ENCODE measurements at places on chromosomes 13 and 19.
A peak's percentile ranks its signal among the peaks of the same experiment; 100 is the strongest.

DNA sequence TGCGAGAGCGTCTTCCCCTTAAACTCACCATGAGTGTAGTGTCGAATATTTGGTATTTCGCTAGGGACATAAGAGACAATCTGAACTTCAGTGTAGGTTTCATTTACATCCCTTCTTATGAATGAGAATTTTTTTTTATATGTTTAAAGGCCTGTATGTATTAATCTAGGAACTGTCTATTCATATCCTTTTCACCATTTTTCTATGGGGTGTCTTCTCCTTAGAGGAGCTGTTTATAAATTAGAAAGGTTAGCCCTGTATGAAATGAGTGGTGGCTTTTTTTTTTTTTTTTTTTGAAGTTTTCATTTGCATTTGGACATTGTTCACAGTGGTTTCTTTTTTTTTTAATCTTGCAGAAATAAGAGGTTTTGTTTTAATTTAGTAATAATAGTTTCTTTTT, 7.6 kb downstream of the ZNF146 start:
- DNase-seq, result no peak

DNA sequence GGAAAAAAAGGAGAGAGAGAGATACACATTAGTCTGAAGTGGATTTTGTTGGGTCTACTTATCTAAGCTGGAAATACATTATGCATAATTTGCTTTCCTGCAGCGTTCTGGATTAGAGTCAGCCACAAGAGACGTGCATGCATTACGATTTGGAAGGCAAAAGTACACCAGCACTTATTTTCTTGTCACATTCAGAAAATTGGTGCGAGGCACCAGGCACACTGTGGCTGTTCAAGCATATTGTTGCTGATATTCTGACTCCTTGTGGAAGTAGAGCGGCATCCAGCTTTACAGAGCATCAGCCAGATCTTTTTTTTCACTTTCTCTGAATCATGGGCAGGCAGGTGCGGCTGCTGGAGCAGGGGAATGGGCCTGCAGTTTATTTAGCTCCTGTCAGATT, 905.6 kb upstream of the SPRY2 start:
- DNase-seq, result no peak

GRCh38 chr19:343941-344624, 513 bp downstream of the MIER2 start:
- peak; percentile 6 for DNase-seq

DNA sequence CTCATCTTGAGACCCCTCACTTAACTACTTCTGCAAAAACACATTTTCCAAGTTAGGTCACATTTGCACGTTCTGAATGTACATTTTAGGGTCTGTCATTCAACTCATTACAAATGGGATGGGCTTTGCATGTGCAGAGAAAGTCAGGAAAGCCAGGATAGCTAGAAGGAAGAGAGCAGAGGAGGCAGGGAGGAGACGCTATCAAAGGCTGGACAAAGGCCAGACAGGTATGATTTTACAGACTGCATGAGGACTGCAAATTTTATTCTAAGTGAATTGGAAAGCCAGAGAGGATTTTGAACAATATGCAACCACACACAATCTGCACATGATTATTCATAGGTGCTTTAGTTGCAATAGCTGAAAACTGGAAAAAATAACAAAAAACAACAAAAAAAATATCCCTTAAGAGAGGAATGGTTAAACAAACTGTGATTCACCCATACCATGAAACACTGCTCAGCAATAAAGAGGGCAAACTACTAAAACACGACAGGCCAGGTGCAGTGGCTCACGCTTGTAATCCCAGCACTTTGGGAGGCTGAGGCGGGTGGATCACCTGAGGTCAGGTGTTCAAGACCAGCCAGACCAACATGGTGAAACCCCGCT, 21.1 kb downstream of the SYDE1 start:
- DNase-seq, result no peak

DNA sequence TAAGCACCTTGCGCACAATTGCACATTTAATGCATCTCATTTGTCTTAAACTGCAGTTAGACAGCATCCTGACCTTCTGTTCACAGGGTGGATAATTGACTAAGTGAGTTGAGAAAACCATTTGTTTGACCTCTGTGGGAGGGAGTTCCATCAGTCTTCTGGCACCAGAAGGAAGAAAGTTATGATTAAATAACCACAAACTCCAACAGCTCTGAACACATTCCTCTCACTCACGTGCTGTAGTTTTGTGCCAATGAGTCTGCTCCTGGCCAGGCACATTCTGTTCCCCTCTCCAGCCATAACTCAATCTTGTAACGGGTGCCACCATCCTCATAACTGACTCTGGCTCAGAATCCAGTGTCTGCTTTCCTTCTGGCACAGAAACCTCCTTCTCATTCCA, 817.2 kb downstream of the SLITRK1 start:
- no peak for DNase-seq

- DNase-seq, result no peak
Measured at GRCh38 chr19:51123381-51123800, 1.3 kb upstream of the SIGLEC9 start.

- DNase-seq, result no peak
Measured at GRCh38 chr19:33311326-33311682, 9.0 kb upstream of the CEBPA start.

DNA sequence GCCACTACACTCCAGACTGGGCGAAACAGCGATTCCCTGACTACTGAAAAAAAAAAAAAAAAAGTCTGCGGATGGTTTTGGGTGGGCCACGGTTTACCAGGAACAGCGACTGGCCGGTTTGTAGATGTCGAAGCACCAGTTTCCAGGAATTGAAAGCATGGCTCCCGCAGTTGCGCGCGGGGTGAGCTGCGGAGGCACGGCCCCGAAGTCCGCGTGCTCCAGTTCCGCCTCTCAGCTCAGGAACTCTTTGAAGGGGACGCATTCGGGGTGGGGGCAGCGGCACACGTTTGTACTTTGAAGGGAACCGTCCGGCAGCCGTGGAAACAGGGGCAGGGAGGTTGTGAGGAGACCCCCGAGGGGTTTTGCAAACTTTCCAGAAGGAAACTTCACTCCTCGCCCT, 27.1 kb upstream of the PABPC3 start:
- no peak for DNase-seq

DNA sequence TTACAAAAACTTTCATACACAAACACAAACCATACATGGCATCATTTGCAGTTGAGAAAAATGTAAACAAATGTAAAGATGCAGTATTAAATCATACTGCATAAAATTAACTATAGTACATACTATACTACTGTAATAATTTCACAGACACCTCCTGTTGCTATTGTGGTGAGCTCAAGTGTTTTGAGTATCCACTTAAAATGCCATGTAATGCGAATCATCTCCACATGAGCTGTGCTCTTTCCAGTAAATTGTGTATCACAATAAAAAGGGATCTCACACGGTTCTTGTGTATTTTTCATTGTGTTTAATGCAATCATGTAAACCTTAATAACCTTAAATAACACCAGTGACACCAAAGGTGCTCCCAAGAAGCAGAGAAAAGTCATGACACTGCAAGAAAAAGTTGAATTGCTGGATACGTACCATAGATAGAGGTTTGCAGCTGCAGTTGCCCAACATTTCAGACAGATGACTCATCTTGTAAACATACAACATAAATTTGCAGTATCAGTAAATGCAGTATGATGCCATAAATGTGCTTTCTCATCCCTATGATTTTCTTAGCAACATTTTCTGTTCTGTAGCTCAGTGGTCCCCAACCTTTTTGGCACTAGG, 166.6 kb downstream of the RAP2A start:
- DNase-seq, result no peak

- no peak for DNase-seq
Measured at GRCh38 chr19:18017275-18018083, 9.5 kb downstream of the ARRDC2 start.

DNA sequence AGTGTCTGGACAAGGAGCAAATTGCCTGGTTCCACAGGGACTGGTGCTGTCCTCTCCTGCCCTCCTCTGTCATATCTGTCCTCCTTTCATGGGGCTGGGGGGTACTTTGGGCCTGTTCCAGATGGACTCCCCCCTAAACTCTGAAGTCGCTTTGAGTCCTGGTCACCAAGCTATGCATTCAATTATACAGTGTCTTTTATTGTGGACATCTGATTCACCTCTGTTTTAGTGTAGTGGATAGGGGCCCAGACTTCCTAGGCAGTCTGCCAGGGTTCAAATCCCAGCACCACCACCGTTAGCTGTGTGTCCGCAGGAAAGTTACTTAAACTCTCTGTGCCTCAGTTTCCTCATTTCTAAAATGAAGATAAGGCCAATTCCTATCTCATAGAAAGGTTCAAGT, 21.0 kb upstream of the IRS2 start:
- no peak for DNase-seq

DNA sequence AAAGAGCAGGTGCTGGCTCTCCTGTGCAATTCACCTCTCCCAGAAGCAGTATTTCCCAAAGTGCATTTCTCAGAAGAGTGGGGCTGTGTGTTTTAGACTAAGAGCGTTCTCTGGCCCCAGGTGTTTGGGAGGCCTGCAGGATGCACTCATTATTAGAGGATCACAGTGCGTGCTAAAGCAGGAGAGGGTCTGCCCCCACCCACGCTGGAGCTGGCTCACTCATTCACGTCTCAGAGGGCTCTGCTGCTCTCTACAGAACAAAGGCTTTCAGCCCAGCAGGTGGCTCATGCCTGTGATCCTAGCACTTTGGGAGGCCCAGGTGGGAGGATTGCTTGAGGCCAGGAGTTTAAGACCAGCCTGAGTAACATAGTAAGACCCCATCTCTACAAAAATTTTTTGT, 756.7 kb downstream of the UQCRFS1 start:
- no peak for DNase-seq

GRCh38 chr19:10353793-10354391, 14.5 kb upstream of the ICAM3 start:
- peak; percentile 17 for DNase-seq

DNA sequence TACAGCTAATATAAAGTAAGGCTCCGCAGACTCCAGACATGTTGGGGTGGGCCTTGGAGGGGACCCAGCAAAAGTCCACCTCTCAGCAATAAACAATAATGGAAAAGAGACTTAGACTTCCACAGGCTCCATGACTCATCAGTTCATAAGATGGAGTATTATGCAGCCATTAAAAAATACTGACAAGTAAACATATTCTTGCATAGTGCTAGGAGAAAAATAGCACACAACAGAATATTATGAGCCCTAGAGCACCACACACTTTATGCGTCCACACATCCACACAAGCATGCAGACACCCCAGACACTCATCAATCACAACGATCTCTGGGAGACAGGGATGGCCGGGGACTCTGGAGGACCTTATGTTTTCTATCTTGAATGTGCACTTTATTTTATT, 46.0 kb downstream of the PDCD5 start:
- DNase-seq, result no peak

DNA sequence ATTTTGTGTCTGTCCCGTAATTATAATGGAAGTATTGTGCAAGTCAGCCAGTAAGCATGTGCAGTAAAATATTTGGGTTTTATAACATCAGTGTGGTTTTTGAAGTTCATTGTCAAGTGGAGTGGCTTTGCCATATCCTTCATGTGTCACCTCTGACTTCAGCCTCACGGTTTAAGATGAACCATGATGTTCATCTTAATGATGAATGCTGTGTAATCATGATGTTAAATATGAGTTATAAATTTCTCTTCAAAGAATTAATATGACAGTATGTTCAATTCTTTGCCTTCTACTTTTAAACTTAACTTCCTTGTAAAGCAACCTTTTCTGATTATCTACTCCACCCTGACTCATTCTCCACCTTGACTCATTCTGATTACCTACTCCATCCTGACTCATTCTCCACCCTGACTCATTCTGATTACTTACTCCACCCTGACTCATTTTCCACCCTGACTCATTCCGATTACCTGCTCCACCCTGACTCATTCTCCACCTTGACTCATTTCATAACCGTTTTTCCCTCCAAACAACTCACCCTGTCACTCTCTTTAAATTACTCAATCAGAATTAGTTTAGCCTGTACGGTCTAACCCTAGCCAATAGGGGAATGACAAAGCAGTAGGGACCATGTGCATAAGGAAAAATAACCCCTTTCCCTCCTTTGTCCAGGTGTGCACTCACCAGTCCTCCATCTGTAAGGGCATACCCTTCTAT, 50.3 kb upstream of the ANKRD10 start:
- DNase-seq, result no peak

DNA sequence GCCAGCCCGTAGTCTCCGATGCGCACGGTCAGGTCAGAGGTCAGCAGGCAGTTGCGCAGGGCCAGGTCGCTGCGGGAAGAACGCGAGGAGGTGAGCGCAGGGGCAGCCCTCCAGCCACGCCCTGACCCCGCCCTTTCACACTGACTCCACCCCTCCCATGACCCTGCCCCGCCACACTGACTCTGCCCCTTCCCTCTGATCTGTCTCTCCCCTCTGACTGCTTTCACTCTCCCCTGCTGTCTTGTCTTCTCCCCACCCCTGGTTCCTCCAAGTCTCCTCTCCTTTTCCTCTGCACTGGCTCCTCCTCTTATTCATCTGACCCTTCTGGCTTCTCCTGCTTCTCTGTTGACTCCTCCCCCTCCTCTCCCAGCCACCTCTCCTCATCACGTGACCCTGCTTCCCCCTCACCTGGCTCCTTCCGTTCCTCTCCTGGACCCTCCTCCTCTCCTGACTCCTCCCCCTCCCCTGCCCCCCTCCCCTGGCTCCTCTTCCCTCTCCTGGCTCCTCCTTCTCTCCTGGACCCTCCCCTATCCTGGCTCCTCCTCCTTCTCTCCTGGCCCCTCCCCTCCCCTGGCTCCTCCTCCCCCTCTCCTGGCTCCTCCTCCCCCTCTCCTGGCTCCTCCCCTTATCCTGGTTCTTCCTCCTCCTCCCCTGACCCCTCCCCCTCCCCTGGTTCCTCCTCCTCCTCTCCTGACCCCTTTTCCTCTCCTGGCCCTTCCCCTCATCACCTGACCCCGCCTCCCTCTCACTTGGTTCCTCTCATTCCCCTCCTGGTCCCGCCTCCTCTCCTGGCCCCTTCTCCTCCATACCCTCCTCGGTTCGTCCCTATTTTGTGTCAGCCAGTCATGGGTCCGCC, 9.9 kb downstream of the LMTK3 start:
- no peak for DNase-seq

DNA sequence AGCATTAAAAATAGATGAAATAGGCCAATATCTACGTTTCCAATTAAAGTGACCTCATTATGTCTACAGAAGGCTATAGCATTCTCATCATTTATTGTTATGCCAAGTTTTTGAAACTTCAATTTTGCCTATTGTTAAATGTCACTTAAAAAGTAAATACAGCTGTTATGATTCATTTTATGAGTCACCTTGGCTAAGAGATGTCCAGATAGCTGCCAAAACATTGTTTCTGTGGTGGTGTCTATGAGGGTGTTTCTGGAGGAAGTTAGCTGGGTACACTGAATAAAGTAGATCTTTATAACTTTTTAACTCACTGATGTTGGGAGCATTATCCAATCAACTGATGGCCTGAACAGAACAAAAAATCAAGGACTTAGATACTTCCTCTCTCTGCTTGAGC, 1209.7 kb upstream of the PCDH9 start:
- DNase-seq, result no peak

DNA sequence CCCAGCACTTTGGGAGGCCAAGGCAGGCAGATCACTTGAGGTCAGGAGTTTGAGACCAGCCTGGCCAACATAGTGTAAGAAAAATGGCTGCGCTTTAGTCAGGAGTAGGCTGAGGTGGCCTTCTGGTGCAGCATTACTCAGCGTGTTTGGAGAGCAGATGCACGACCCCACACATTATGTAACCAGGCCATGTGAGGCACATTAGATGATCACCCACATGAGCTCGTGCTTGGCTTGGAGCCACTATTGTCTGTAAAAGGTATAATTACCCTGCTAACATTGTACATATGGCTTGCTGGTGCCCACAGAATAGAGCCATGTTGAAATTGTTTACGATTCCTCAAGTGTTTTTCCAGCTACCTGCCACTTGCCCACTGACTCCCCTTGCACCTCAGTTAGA, 24.0 kb upstream of the SCEL start:
- no peak for DNase-seq

All from stimulated activated CD4-positive, alpha-beta T cell treated with anti-CD3 and anti-CD28 coated beads, Interleukin-1b, Interleukin-23, amount 100 ng/mL, for 1 hour (primary cell).